ENCODE measurements at places on chromosomes 12 and 14.
A peak's percentile ranks its signal among the peaks of the same experiment; 100 is the strongest.

GRCh38 chr12:108479364-108480070 is 35.6 kb upstream of the FICD start:
- DNase-seq, result no peak

DNA sequence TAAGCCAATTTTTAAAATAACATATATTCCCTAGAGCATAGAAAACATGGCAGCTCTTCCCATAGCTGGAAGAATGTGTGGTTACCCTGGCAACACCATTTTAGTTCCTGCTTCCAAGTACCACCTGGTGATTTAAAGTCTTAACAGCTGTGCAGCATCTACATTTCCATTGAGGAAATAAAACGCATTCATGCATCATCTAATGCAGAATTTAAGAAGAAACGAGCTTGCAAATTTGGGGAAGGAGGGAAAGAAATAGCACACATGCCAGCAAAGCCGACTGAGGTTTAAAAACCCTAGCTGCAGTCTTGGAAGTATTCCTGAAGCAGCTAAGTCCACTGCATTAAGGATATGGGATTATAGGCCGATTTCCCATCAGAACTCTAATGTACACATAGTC is 22.8 kb upstream of the SLC38A2 start:
- no peak for DNase-seq

GRCh38 chr14:74584951-74585350 is 27.1 kb downstream of the LTBP2 start:
- no peak for DNase-seq

DNA sequence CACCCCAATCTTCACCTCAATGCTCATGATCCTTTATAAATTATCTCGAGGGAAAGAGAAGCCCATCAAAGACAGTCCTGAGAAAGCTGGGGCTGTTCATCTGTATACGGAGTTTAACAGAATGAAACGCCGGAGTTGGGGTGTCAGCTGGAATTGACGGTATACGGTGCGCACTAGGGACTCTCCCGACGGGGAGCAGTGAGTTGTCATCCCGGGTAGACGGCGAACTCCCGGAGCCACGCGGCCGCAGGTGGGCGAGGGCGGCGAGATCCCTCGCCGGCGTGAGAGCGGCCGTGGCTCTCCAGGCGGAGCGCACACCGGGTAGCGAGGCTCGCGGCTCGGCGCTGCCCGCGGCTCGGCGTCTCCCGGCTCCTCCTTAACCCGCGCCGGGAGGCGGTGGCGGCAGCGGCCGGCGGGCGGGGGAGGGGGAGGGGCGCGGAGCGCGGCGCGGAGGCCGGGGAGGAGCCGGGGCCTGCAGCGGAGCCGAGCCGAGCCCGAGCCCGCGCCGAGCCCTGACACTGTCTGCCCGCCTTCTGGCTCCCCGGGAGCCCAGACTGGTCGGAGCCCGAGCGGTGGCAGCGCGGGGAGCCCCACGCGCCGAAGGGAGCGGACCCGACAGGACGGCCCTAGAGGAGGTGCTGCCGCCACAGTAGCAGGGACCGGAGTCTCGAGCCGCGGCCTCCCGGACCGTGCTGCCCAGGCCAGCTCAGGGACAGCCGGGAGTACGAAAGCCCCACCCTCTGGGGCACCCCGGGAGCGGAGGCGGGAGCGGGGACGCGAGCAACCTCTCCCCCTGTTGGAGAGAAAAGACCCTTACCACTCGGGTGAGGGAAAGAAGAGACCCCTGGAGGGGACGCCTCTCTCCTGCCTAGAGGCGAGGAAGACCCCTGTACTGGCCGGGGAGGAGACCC is at the start of gene FOXJ2:
FOXJ2 (plus strand) TSS at position 475 of the 911 bp plus-strand sequence. CDS start 7,117 bp downstream, outside the sequence.
- DNase-seq, result peak; percentile 65

GRCh38 chr12:5797661-5798060 is 147.4 kb downstream of the ANO2 start:
- no peak for DNase-seq
